Stimulated activated CD4-positive, alpha-beta T cell treated with anti-CD3 and anti-CD28 coated beads, Interleukin-15, amount 100 ng/mL, for 24 hours (primary cell): ENCODE measurements at places on chromosomes 13 and 19.

GRCh38 chr13:113280126-113280525 is 16.9 kb upstream of the LAMP1 start:
- DNase-seq: no peak

GRCh38 chr13:91922969-91923592 is 524.7 kb downstream of the GPC5 start:
- DNase-seq: no peak

GRCh38 chr13:40058757-40059236 is 403.3 kb downstream of the COG6 start:
- DNase-seq: no peak

GRCh38 chr13:66205807-66206206 is 1024.3 kb downstream of the PCDH9 start:
- no peak for DNase-seq

- no peak for DNase-seq
Observed at GRCh38 chr19:18157465-18158063, 4.6 kb downstream of the PIK3R2 start.

- DNase-seq: no peak
Observed at GRCh38 chr19:18401580-18402112, 4.2 kb upstream of the LRRC25 start.

GRCh38 chr13:79432992-79433391 is 26.9 kb upstream of the RBM26 start:
- DNase-seq: no peak

GRCh38 chr13:34617473-34618083 is 324.5 kb upstream of the NBEA start:
- no peak for DNase-seq

DNA sequence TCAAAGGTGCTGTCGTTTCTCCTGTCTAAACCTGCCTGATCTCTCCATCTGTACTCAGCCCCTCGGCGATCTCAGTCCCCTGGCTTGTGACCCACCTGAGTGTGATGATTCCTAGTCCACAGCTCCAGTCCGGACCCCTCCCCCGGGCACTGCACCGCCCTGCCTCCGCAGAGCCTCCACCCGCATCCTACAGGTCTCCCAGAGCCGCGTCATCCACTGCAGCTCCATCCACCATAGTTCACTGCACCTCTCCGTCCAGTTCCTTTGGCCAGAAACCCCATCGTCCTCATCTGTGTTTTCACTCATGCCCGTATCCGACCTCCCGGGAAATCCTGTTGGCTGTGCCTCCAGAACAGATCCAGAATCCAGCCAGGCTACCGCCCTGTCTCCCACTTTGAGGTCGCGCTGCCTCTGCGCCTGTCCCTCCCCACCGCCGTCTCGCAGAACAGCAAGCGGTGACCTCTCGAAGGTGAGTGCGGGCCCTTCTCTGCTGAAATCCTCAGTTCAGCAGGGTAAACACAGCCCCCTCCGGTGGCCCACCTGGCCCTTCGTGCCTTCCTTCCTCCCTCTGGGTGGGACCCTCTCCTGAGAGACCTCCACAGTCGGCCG is 51.9 kb upstream of the MCF2L start:
- DNase-seq: no peak

- DNase-seq: no peak
Observed at GRCh38 chr19:34733266-34733745, 737 bp upstream of the ZNF181 start.

DNA sequence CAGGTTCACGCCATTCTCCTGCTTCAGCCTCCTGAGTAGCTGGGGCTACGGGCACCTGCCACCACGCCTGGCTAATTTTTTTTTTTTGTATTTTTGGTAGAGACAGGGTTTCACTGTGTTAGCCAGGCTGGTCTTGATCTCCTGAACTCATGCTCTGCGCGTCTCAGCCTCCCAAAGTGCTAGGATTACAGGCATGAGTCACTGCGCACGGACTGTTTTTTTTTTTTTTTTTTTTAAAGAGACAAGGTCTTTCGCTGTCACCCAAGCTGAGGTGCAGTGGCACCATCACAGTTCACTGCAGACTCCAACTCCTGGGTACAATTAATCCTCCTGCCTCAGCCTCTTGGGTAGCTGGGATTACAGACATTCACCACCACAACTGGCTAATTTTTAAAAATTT is 8.2 kb upstream of the ADAMTS10 start:
- no peak for DNase-seq

DNA sequence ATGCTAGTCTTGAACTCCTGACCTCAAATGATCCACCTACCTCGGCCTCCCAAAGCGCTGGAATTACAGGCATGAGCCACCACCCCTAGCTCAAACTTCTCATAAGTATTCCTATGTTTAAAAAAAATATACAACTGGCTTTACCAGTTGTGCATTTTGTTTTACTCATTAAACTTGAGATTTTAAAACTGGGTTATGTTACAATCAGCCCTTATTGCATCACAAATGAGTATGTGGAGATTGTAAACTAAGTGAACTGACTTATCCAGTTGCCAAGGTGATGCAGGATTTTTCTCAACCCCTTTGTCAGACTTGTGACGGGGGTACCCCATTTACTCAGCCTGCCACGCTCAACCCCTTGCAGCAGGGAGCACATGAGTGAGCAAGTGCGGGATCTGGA is 14.4 kb upstream of the GTF2F2 start:
- no peak for DNase-seq

- no peak for DNase-seq
Observed at GRCh38 chr19:16027528-16027927, 48.8 kb upstream of the TPM4 start.

GRCh38 chr13:83827338-83827737 is 54.9 kb downstream of the SLITRK1 start:
- DNase-seq: no peak

GRCh38 chr13:79548902-79549301 is 67.9 kb downstream of the NDFIP2 start:
- DNase-seq: no peak

DNA sequence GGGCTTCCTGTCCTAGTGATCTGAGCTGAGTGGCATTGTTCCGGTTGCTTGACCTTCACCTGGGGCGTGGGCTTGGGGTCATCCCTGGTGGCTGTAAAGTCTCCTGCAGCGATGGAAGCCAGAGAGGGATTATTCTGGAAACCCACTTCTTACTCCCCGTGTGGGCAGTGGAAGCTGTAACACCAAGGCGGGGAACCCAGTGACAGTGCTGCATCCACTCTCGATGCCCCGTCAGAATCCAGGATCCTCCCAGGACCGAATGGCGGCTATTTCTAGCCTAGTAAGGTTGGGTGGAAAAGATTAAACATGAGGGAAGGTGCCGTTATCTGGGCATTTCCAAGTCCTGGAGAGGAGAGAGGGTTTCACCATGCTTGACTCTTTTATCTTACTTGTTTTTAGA is 280.6 kb downstream of the ZNF536 start:
- no peak for DNase-seq
